Activated T-cell treated with anti-CD3 and anti-CD28 coated beads for 4 hours (primary cell): ENCODE measurements at places on chromosomes 4 and X.
A peak's percentile ranks its signal among the peaks of the same experiment; 100 is the strongest.

GRCh38 chrX:42085836-42086235 is 162.5 kb upstream of the CASK start:
- no peak for DNase-seq

DNA sequence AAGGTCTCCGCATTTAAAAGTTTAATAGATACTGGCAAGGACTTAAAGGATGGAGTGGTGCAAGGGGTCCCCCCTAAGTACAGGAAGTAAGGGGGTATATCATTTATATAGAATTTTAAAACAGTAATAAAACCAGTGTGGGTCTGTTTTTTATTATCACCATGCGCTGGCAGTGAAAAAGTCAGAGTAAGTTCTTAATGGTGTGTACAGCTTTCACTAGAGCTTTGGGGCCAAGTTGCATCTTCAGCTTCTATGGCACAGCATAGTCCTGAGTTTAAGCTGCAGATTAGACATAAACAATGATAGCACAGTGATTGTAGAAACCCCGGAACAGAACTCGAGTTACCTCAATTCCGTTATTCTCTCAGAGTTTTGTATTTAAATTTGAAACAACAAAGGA is 27.6 kb downstream of the RHOH start:
- no peak for DNase-seq

- DNase-seq: no peak
These were observed 7.9 kb downstream of the OGT start for GRCh38 chrX:71540801-71541200.

- DNase-seq: peak; percentile 25
These were observed 37.3 kb downstream of the ACOX3 start for GRCh38 chr4:8403173-8403753.

GRCh38 chr4:101177154-101177553 is 170.2 kb downstream of the PPP3CA start:
- no peak for DNase-seq

DNA sequence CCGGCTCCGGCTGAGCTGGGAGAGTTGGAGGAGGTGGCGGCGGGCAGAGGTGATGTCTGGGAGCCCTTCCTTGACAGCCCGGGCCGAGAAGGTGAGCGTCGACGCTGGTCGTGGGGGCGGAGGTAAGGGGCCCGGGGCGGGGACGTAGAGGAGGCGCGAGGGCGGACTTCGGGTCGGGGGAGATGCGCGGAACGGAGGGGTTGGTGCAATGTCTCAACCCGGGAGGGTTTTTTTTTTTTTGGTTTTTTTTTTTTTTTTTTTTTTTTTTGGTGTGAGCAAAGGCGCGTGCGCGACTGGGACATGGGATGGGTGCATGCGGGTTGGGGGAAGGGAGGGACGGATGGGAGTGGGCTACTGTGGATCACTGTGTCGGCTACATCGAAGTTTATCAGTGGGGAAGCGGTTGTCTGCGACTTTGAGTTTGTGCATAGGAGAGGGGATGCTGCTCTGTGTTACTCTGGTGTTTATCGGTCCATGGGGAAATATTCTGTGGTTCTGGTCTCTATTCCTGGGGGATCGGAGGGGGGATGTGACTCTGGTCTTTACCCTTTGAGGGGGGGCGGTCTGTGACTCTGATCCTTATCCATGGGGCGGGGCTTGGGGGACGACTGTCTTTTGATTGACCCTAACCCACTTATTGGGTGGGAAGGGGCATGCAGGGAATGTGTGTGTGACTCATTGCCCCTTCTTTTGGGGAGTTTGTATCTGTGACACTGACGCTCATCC is 537 bp downstream of the RBM10 start:
- DNase-seq: peak; percentile 5

GRCh38 chr4:99783940-99784339 is 32.7 kb upstream of the DAPP1 start:
- DNase-seq: no peak

DNA sequence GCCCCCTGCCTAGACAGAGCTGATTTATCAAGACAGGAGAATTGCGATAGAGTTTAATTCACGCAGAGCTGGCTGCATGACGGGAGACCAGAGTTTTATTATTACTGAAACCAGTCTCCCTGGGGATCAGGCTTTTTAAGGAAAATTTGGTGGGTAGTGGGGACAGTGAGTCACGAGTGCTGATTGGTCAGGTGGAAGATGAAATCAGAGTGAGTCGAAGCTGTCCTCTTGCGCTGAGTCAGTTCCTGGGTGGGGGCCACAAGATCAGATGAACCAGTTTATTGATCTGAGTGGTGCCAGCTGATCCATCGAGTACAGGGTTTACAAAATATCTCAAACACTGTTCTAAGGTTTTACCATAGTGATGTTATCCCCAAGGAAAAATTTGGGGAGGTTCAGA is 36.6 kb downstream of the MYOZ2 start:
- DNase-seq: no peak

- no peak for DNase-seq
These were observed 188.9 kb downstream of the NAF1 start for GRCh38 chr4:162977788-162978187.

- peak; percentile 83 for DNase-seq
These were observed 119.1 kb upstream of the TRIM2 start for GRCh38 chr4:153084980-153085630.

GRCh38 chr4:114857831-114858230 is 255.6 kb downstream of the NDST4 start:
- no peak for DNase-seq

DNA sequence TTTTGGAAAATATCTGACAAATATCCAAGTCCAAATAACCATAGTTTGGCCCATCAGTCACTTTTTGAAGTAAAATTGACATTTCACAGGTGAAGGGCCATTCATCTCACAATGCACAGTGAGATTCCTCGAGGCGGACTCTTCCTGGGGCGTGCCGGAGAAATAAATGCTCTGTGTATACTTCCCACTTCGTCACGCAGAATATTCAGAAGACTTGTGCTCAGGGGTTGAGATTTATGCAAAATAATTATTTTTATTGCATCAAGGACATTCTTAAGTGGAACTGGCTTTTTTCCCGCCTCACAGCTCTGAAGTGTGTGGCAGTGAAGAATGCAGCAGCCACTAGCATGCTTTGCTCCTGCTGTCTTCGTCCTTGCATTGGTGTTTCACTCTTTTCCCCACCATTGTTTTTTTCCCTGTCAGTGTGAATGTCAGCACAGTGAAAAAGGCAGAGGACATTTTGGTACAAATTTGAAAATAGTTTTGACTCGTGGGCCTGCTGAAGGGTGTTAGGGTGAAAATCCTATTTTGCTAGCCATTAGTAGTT is 70.6 kb downstream of the FAM193A start:
- no peak for DNase-seq

DNA sequence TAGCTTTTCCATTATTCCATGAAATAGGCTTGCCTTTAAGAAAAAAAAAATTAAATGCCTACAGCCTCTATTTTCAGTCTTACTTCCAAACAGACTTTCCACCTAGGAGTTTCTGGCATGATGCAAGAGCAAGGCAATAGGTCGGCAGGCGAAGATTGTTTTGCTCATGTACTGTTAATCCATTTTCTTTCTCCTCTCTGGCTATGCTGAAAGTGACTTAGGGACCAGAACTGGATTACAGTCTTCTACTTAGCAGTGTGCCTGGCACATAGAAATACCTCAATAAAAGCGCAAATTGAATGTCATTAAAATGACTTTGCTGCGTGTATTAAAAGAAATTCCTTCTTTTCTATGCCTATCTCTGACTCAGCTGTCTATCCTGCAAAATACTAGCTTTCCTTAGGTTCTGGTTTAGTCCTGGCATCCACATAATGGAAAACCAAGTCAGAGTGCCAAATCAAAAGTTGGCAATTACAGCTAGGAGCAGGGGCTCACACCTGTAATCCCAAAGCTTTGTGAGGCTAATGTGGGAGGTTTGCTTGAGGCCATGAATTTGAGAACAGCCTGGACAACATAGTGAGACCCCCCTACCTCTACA is 51.9 kb downstream of the CC2D2A start:
- DNase-seq: no peak

GRCh38 chr4:31365006-31365690 is 645.0 kb downstream of the PCDH7 start:
- DNase-seq: no peak

DNA sequence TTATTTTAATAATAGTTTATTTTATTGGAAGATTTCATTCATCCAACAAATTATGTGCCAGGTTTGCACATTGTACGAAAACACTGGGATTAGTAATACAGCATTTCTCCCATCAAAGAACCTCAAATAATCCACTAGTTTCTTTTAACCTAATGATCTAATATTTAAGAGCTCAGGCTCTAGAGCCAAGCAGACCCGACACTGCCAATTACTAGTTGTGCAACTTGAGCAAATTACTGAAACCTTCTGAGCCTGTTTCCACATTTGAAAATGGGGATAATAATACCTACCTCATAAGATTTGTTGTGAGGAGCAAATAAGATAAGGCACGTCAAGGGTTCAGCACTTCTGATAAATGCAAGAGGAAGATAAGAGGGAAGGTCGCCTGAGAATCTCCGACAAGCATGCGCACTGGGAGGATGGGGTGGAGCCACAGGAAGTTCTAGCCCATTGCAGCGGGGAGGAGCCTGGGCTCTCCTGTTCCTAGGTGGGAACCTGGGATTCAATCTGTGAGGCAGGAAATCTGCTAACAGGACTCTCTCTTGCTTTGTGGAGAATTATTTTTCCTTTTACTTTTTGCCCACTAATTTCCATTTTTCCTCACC is 141.5 kb upstream of the SMAD1 start:
- no peak for DNase-seq

- DNase-seq: no peak
These were observed 139.9 kb upstream of the OTUD4 start for GRCh38 chr4:145320294-145320693.

DNA sequence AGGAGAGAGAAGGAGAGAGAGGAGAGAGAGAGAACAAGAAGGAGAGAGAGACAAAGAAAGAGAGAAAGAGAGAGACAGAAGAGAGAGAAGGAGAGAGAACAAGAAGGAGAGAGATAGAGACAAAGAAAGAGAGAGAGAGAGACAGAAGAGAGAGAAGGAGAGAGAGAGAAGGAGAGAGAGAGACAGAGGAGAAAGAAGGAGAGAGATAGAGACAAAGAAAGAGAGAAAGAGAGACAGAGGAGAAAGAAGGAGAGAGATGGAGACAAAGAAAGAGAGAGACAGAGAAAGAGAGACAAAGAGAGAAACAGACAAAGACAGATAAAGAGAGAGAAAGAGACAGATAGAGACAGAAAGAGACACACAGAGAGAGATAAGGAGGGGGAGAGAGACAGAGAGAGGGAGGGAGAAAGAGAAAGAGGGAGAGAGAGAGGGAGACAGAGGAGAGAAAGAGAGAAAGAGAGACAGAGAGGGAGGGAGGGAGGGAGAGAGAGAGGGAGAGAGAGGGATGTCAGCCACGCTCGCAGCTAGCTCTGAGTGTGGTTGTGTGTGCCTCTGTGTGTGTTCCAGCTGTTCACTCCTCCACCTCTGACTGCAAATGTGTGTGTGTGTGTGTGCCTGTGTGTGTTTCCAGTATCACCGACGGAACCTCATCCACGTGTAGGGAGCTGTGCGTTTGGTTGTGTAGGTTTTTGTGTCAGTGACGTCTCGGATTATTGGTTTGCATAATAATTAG is 105.8 kb downstream of the CRLF2 start:
- no peak for DNase-seq

GRCh38 chrX:142251202-142251601 is 46.1 kb upstream of the MAGEC2 start:
- DNase-seq: no peak

DNA sequence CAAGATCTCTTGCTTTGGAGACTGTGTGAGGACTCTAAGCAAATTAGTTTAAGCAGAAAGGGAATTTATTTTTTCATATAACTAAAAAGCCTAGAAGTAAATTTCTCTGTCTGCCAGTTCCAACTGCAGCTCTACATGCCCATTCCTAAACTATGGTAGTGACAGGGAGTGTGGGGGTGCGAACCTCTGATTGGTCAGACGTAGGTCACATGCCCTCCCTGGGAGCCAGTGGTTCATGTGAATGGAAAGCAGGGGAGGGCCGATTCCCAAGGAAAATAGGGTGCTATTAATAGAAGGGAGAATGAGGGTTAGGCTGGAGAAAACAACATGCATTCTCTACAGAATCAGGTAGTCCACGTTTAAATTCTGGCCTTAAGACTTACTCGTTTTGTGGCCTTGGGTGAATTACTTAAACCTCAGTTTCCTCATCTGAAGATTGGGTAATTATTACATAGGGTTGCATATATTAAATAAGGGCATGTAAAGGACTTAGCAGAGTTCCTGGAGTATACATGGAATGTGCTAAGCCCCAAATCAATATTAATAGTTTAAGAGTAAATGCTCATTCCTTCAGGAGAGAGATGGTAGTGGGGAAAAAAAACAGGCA is 7.2 kb downstream of the RAB33B start:
- DNase-seq: no peak

DNA sequence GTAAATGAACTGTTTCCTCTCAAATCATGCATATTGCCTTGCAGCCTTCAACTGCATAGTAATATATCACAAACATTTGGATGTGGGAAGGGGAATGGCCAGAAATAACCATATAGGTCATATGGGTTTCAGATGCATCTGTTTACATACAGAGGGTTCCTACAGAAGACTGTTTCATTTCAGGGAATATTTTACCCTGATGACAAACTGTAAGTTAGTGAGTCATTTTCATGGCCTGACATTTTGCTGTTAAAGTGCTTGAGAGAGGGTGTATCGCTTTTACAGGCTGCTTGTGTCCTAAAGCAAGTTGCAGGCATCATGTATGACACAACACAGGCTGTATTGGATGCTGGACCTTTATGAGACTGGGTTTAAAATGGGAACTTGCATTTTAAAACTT is 25.5 kb upstream of the AMOT start:
- no peak for DNase-seq

DNA sequence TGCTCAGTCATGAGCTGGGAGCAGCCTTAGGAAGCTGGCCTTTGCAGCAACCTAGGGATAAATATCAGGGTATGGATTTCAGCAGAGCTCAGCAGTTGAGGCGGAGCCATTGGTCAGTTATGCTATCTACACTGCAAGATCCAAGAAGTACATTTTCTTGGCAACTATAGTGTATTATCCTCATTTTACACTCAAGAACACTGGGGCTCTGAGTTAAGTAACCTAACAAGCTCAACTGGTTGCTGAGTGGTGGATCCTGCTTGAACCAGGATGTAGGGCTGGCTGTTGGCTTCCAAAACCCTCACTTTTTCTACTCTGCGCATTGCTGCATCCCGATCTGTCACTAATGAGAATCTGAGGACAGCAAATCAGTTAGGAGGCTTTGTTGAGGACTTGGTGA is 1.5 kb upstream of the SCARB2 start:
- DNase-seq: no peak

DNA sequence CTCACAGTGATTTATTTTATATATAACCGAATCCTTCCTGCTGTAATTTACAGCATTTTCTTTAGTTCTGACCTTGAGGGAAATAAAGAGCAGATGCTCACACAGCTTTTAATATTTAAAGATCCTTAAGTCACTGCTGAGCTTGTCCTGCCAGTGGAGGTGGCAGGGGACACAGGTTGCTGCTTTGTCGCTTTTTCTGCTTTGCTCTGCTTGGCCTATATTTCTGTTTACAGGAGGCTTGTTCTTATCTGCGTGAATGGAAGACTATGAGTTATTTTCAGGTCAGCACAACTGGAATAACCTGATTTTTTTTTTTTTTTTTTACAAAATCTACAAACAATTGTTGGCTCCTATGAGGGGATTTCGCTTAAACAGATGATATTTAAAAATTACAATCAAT is 2.3 kb downstream of the TXK start:
- no peak for DNase-seq
